Hindlimb muscle (tissue), 1 donor: ENCODE measurements at places on chromosomes 16 and 17.

DNA sequence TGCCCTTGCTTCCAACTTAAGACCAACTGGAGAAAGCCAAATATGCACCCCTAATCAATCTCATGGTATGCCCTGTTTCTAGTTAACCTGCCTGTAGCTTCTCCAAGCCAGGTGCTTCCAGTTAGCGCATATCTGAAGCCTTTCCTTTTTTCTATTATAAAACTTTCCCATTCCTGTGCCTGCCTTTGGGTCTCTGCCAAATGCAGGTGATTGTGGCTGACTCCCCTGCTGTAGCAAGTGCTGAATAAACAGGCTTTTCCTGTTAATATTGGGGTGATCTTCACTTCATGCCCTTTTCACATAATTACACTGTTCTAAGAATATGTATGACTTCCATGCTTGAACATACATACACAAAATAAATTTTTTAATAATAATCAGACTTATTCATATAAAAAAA, 207.4 kb downstream of the TANC2 start:
- DNase-seq: no peak

GRCh38 chr17:27400991-27401390, 55.3 kb upstream of the KSR1 start:
- no peak for DNase-seq

GRCh38 chr16:14378131-14378551, 251.9 kb downstream of the PARN start:
- no peak for DNase-seq

DNA sequence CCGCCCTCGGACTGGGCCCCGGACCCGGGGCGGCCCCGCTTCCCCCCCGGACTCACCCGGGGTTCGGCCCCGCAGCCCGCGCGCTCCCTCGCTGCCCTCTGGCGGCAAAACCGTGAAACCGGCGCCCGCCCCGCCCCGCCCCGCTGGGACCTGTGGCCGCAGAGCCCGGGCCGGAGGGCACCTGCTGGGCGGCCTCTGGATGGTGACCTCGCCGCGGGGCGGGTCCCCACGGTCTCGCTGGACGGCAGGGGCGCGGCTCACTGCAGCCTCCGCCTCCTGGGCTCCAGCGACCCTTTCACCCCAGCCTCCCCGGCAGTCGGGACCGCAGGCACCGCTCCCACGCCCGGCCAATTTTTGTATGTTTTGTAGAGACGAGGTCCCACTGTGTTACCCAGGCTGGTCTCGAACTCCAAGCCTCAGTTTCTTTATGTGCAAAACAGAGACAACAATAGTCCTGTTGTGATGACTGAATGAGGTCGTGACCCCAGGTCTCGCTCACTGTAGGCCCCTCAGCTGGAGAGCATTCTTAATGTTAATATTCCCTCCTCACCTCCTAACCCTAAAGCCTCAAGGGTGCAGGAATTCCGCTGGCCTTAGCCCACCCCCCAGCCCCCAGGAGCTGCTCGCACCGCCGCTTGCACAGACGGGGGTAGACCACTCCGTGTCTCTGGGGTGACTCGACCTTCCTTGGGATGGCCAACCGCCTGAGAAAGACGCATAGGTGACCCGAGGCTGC, 33.7 kb upstream of the RPH3AL start:
- peak; percentile 73 for DNase-seq

- no peak for DNase-seq
These were observed 529 bp upstream of the SCN4A start for GRCh38 chr17:63973247-63973646.

DNA sequence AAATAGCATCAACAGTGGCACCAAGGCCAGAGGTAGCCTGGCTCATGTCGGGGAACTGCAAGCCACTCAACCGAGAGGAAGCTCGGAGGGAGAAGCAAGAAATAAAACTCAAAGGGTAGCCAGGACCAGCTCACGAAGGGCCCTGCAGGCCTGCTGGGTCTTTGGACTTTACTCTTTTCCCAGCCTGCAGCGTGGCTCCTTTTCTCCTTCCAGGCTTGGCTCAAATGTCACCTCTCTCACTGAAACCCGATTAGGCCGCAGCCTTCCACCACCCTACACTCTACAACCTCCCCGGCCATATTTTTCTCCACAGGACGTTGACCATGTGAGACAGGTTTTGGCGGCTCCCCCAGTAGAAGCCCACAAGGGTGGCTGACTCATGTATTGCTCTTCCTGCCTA, 38.1 kb downstream of the CALB2 start:
- DNase-seq: no peak

DNA sequence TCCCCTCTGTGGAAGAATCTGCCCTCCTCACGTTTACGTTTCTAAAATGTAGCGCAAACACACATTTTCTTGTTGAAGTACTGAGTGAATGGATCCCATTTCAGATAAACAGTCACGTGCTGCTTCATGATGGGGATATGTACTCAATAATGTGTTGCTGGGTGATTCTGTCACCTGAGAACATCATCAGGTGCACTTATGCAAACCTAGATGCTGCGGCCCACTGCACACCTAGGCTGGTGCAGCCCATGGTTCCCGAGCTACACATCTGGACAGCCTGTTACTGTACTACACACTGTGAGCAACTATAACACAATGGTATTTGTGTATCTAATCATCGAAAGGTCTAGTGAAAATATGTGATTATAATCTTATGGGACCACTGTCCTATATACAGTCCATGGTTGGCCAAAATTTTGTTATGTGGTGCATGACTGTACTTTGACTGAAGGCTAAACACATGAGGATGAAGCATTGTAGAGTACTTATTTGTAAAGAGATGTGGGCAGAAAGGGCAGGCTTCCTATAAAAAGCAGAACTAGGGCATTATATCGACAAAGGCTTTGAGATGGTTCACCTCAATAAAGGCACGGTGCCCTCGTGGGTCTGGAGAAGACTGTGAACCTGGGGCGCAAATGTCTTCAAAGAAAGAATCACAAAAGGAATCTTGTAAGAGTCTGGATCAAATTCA, 26.3 kb downstream of the MARF1 start:
- DNase-seq: no peak

- no peak for DNase-seq
These were observed 190.6 kb upstream of the FOXF1 start for GRCh38 chr16:86319585-86320236.

- DNase-seq: no peak
These were observed 38.7 kb downstream of the PKD1 start for GRCh38 chr16:2096853-2097595.
